Bone marrow (tissue), 2 donors: ENCODE measurements at places on chromosomes 12 and 14.
A peak's percentile ranks its signal among the peaks of the same experiment; 100 is the strongest.

DNA sequence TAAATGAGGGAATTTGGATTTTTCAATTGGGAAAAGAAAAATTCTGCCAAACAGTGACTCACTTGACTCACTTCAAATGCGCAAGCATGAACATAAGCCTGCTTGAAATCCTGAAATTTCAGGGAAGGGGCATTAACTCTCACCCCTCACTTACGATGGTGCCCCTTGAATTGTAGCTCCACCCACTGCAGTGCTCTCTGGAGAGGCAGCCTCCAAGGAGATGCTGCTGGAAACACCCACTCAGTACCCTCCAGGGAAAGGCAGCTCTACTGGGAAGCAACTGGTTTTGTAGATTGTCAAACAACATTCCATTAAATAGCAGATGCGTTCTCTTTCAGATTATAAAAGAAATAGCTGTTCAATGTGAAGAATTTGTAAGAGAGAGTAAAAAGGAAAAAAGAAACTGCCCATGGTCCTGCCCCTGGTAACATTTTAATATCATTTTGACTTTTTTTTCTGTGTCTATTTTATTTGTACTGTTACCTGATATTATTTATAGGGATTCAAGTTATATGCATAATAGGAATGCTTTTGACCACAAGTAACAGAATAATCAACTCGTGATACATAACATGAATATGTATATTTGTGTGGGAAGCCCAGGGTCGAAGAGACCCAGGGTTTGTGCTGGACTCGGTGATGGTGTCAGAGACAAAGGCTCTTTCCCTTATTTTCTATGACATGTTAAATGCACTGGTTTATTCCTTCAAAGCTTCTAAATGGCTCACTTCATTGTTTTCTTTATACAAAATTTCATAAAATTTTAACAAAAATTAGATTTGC, 31.1 kb upstream of the TMEM132C start:
- DNase-seq = no peak

DNA sequence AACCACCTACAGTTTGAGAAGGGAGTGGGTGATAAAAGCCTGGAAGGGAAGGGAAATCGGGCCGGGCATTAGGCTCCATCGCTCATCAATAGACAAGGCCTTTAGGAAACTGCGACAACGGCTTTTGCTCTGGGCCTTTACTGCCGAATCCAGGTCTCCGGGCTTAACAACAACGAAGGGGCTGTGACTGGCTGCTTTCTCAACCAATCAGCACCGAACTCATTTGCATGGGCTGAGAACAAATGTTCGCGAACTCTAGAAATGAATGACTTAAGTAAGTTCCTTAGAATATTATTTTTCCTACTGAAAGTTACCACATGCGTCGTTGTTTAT, 261 bp upstream of the RNU7-1 start:
- peak; percentile 27 for DNase-seq

- no peak for DNase-seq
Measured at GRCh38 chr12:91319071-91319760, 136.6 kb upstream of the DCN start.

DNA sequence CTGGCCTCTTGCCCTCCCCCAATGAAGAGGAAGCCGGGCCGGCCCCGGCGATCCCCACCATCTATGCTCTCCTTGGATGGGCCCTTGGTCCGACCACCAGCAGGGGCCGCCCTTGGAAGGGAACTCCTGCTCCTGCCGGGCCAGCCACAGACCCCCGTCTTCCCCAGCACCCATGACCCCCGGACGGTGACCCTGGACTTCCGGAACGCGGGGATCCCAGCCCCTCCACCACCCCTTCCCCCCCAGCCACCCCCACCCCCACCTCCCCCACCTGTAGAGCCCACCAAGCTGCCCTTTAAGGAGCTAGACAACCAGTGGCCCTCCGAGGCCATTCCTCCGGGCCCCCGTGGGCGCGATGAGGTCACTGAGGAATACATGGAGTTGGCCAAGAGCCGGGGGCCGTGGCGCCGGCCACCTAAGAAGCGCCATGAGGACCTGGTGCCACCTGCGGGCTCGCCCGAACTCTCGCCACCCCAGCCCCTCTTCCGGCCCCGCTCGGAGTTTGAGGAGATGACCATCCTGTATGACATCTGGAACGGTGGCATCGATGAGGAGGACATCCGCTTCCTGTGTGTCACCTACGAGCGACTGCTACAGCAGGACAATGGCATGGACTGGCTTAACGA, 19.4 kb downstream of the SETD1B start:
- DNase-seq = no peak

DNA sequence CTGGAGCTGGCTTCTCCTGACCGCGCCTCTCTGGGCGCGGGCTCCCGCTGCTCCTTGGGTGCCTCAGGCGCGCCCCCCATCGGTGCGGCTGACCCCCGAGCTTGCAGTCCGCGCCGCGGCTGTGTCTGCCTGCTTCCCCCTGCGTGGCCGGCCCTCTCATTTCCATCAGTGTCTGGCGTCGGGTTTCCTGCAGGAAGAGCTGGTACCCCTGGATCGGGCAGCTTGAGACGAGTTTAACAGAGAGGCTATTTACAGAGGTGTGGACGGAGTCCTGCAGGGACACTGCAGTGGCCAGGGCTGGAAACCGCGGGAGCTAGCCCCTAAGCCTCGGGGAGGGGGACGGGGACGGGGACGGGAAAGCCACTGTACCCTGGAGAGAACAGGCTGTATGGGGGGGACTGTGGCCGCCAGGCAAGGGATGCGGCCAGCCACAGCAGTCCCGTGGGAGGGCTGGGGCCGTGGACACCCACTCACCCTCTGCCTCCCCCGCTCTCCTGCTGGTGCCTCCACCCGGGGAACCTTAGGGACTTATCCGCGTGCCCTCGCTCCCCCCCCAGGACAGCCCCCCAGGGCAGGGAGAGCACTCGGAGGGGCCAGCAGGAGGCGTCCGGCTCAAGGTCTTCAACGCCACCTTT, 3.7 kb upstream of the CACNA2D4 start:
- DNase-seq = no peak

- peak; percentile 86 for DNase-seq
Measured at GRCh38 chr14:77320238-77320935, at the start of gene POMT2. TSS of gene POMT2 (minus strand) at chr14:77320883. CDS start at chr14:77320681, 202 bp downstream.

- DNase-seq = no peak
Measured at GRCh38 chr14:101224356-101225156, 321.0 kb upstream of the RTL1 start.

DNA sequence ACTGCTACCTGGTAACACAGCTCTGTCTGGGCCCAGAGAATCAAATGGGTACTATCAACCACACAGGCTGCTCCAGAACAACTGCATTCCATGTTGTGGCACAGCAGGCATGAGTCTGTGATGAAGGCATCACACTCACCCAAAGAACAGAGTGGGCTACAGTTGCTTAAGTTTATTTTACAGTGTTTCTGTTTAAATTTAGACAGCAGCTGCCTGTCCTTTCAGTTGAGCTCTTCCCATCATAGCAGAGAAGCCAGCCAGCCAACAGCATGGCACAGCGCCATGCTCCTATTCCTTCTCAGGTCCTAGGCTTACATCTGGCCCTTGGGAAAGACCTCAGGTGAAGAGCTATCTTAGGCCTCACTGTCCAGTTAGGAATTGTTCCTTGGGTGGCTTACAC, 147.0 kb upstream of the FRMD6 start:
- DNase-seq = no peak

- DNase-seq = no peak
Measured at GRCh38 chr12:2397356-2398045, 344.7 kb downstream of the CACNA1C start.

- no peak for DNase-seq
Measured at GRCh38 chr12:29320295-29321085, 60.5 kb downstream of the ERGIC2 start.

GRCh38 chr12:17640615-17641014, 449.4 kb downstream of the RERGL start:
- DNase-seq = no peak
